ENCODE measurements at places on chromosomes 1 and 21. TPM values are rescaled to one million over a fixed set of nuclear protein-coding genes. Genes with fewer than 3 reads are reported as not detected.

- no peak for DNase-seq
Measured at GRCh38 chr1:192358822-192359221, 42.0 kb downstream of the RGS21 start.

- no peak for DNase-seq
Measured at GRCh38 chr1:166740668-166741276, 98.5 kb upstream of the POGK start.

- DNase-seq = no peak
Measured at GRCh38 chr1:228424685-228425660, 8.3 kb upstream of the TRIM17 start.

DNA sequence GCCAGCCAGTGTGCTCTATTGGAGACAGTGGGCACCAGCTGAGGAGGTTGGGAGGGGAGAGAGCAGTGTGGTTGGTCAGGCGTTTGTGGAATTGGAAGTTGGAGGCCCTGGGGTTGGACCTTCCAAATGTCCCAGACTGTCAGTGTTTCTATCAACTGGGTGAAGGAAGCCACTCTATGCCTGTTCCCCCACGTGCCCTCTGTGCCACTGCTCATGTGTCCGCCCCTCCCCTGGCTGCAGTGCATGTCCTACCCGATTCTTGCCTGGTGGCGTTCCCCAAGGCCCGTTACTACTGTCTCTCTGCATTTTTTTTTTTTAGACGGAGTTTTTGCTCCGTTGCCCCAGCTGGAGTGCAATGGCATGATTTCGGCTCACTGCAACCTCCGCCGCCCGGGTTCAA lies 21.1 kb downstream of the ADORA1 start:
- DNase-seq = no peak

- no peak for DNase-seq
Measured at GRCh38 chr1:204194080-204194479, 2.2 kb downstream of the KISS1 start.

- DNase-seq = no peak
Measured at GRCh38 chr21:44499211-44499560, 40.8 kb downstream of the KRTAP10-1 start.

DNA sequence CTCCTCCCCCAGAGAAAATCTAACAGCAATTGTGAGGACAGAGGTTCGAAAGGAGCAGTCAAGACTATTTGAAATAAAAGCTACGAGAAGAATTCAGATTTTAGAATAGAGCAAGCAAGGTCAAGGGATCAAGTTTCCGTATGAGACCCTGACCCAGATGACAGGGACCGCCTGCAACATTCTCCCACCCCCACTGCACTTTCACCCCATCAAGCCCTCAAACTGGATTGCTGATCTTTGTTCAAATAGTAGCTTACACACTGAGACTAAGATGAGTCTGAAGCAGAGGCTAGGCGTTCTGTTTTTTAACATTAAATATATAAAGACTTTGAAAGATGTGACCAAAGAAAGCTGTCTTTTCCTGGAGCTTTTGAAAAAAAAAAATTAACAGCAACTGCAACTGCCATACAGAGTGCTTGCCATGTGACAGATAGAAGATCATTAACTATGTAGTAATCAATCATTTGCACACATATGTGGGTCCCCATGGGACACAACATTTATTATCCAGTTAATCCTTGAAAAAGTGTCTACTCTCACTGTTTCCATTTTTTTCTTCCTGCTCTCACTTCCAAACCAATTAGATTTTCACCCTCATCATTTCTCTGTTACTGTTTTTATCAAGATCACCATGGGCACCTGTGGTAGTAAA lies 120.0 kb downstream of the GRIK1 start:
- no peak for DNase-seq

- DNase-seq = no peak
Measured at GRCh38 chr1:152537496-152537895, 23.2 kb downstream of the CRCT1 start.

DNA sequence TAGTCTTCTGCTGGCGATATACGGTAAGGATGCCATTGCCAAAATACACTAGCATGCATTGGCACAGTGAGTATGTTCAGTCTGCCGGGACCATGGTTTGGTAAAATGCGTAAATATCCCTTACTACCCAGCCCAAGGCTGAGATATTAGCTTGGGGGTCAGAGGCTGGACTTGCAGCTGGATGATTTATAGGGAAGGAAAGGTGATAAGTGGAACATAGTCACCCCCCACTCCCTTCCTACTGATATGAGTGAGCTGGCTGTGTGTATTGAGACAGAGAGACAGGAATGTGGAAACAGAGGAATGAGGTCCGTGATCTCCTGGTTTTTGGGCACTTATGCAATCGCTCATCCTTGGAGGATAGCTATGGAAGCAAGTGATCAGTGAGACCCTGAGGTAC lies 642.8 kb downstream of the KCNT2 start:
- no peak for DNase-seq

GRCh38 chr21:44024887-44025353 lies 12.8 kb downstream of the TRAPPC10 start:
- no peak for DNase-seq

DNA sequence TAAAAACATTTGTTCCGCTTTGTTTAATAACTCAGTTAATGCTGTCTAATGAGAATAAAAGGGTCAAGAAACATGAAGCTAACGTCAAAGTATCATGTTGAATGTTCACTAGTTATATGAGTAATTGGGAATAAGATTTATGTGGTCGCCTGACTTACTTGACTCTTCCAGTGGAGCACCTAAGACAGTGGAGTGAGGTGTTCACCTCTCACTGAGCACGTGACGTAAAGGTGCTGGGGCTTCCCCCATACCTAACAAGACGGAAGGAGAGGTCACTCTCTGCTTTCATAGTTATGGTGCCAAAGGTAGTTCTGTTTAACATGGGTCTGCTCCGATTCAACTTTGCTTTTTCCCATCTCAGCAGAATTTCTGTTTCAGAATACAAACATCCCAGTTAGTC lies 686 bp downstream of the KMO start:
- no peak for DNase-seq

- DNase-seq = no peak
Measured at GRCh38 chr1:229434641-229435051, 752 bp upstream of the ACTA1 start.

- no peak for DNase-seq
Measured at GRCh38 chr1:186629341-186629740, 50.9 kb downstream of the PTGS2 start.

- no peak for DNase-seq
Measured at GRCh38 chr1:244022311-244022710, 28.8 kb upstream of the ZBTB18 start.

GRCh38 chr21:29237110-29238052 lies 61.3 kb upstream of the BACH1 start:
- DNase-seq = no peak

AK4 gene
- 0.35 TPM for total RNA-seq

MYOM3 gene
- not detected for total RNA-seq

SYT14 gene
- total RNA-seq = not detected

IGFN1 gene
- not detected for total RNA-seq

PPIAL4G gene
- total RNA-seq = 0.25 TPM

SYTL1 gene
- 113 TPM for total RNA-seq

ADAM30 gene
- total RNA-seq = not detected

Data from CD8-positive, alpha-beta T cell (primary cell).